ENCODE measurements at places on chromosomes 7 and 10.

DNA sequence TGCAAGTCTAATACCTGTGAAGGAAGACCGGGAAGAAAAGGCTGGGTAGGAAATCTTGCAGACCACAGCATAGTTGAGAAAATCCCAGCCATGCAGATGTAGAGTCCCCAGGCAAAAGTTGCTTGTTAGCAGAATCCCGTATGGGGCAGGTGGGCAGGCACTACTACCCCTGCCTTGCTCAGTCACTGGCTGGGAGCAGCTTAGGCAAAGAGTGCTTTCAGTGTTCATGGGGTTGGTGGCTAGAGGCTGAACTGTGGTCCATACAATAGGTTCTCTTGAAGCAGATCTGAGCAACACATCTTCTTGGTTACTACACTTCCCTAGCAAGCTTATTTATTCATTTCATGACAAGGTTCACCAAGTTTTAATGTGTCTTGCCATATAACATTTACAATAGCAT lies 92.6 kb downstream of the AHCYL2 start:
- DNase-seq: no peak

GRCh38 chr7:44097064-44097932 lies 6.8 kb upstream of the AEBP1 start:
- DNase-seq: no peak

- DNase-seq: no peak
Measured at GRCh38 chr10:132653721-132654120, 116.1 kb downstream of the INPP5A start.

DNA sequence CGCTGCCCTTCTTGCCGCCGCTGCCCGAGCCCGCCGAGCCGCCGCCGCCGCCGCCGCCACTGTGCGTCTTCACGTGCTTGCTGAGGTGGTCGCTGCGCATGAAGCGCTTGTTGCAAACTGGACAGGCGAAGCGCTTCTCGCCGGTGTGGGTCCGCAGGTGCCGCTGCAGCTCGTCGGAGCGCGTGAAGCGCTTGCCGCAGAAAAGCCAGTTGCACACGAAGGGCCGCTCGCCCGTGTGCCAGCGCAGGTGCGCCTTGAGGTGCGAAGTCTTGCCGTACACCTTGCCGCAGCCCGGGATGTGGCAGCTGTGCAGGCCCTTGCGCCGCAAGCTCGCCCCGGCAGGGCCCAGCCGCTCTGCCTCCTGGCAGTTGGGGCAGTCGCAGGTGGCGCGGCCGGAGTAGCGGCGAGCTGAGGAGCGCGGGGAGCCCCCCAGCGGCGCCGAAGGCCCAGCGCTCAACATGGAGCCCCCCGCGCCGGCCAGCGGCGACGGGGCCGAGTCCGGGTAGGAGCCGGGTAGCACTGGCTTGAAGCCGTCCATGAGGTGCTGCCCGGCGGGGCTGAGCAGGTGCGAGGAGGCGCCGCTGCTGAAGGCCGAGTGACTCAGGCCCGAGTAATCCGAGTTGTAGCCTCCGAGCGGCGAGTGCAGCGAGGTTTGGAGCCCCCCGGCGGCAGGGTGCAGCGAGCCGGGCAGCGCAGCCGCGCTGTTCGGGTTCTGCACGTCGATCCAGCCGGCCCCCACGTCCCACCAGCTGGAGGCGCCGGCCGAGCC lies 2.1 kb downstream of the SP8 start:
- no peak for DNase-seq

DNA sequence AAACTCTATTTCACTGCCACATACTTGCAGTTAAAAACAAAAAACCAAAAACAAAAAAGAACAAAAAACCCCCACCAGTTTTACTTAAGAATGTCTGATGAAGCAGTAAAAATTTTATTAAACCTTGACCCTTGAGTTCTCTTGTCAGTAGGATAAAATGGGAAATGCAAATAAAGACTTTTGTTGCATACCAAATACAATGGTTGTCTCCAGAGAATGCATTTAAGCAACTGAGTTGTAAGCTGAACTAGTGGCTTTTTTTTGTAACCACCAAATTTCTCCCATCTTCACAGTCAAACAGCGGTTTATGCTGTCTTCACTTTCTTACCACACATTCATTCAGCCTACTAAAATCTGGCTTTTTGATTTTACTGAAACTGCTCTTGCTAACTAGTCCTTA lies 3.1 kb downstream of the SYPL1 start:
- DNase-seq: no peak

GRCh38 chr10:132319853-132320653 lies 11.9 kb upstream of the LRRC27 start:
- DNase-seq: no peak

DNA sequence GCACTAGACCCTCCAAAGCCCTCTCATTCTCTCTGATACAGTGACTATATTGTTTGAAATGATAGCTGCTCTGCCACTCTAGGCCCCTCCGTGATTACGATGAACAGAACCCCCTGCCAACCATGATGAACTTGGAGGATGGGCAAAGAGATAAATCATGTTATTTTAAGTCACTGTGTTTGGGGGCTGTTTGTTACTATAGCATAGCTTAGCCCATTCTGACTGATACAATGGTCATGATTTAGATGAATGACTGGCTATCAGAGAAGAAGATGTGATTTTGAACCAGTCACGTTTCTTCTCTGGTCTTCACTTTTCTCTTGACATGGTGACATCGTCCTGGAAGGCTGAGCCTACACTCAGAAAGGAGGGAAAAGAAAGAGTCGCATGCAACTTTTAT lies 95.4 kb upstream of the HABP2 start:
- no peak for DNase-seq

DNA sequence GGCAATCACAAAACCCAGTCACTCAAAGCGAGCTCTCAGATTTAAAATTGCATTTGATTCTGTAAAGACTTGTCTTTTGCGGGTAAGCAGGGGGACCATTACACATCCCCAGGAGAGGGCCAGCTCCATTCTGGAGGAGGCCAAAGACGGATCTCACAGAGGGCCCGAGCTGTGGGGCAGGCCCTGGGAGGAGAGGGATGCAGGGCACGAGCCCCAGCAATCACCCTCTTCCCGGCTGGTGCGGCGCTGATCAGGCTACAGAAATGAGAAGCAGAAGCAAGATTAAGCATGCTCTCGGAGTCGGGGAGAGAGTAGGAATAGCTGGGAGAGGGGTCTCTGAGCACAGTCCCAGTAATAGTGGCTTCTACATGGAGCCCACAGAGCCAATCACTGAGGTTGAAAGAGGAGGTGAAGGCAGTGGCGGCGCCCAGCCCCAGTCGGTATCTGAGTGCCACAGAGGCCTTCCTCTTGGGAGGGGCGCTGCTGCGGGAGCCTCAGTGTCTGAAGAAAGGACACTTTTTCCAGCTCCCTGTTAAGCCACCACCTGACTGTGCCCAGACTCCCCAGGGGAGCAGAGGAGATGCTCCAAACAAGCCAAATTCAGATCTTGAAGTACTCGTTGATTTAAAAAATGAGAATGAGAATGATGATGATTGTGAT lies 7.1 kb downstream of the CXCL12 start:
- no peak for DNase-seq

GRCh38 chr7:127768241-127768640 lies 116.2 kb downstream of the SND1 start:
- DNase-seq: no peak

- no peak for DNase-seq
Measured at GRCh38 chr10:132197271-132198067, 10.7 kb downstream of the DPYSL4 start.

GRCh38 chr7:133950855-133951254 lies 176.3 kb upstream of the LRGUK start:
- no peak for DNase-seq

DNA sequence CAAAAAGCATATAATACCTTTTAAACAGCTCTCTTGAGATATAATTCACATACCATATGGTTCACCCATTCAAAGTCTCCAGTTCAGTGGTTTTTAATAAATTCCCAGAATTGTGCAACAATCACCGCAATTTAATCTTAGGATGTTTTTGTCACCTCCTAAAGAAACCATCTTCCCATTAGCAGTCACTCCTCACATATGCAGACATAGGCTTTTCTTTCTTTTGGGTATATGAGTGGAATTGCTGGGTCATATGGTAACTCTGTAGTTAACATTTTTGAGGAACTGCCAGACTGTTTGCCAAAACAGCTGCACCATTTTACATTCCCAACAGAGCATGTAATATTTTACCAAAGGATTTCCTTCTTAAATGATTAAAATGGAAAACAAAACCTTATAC lies 57.0 kb downstream of the CC2D2B start:
- DNase-seq: no peak

DNA sequence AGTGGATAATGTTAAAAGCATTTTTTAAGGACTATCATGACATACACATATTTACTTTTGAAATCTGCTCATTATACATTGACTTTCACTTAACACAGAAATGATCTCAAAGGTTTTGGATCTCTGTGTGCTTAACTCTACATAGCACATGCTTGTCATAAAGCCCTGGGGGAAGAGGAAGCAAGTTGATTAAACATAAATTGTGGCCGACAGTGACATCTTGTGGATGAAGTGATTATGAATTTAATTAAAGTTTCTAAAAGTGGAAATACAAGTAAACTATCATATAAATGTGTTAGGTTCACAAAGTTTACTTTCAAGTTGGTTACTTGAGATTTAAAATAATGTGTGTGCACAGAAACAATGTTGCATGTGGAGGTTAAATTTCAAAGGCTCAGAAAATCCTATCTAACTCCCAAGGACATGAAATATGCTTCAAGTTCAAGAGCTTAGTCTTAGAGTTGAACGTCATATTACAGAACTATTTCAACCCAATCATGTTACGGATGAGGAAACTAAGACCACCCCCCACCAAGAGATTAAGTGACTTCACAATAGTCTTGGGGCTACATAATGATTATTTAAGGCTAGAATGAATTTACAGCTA lies 1247.8 kb downstream of the GATA3 start:
- DNase-seq: no peak

- no peak for DNase-seq
Measured at GRCh38 chr7:157684157-157684908, 347.5 kb downstream of the DNAJB6 start.

DNA sequence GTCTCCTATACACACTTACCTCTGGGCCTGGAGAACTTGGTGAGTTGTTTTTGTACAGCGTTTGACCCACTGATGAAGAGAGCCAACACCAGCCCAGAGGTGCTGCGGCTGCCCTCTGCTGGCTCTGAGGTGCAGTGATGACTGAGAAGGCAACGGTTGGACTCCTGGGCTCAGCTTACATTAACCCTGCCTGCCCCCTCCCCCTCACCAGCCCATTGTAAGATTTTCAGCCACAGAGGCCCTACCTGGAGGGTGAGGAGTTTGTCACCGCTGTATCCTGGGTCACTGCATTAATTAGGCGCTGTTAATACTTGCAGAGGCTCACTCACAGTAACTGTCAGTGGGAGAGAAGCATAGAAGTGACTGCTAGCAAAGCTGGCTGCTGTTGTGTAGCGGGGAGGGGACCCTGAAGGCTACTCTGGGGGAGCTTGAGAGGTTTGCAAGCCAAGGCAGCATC lies 19.0 kb upstream of the ANKRD2 start:
- peak; percentile 77 for DNase-seq

GRCh38 chr7:119482209-119482608 lies 790.8 kb upstream of the KCND2 start:
- no peak for DNase-seq

GRCh38 chr7:26156451-26157420 lies 4.7 kb downstream of the NFE2L3 start:
- no peak for DNase-seq

DNA sequence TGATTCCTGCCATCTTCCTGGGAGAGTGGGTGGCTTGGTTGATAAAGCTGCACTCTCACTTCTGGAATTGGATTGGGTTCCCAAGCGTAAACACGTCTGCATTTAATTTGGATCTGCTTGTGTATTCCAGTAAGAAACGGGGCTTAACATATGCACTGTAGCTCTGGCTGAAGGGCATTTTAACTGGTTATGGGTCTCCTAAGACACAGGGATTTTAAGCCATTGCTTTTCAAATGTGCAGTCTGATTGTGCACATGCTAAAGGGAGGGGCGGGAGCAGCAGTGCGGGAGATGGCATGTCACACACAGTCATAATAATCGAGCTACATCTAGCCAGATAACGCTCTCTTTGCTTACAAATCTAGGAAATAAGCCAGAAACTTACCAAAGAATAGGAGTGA lies 247.3 kb upstream of the LYZL1 start:
- no peak for DNase-seq

DNA sequence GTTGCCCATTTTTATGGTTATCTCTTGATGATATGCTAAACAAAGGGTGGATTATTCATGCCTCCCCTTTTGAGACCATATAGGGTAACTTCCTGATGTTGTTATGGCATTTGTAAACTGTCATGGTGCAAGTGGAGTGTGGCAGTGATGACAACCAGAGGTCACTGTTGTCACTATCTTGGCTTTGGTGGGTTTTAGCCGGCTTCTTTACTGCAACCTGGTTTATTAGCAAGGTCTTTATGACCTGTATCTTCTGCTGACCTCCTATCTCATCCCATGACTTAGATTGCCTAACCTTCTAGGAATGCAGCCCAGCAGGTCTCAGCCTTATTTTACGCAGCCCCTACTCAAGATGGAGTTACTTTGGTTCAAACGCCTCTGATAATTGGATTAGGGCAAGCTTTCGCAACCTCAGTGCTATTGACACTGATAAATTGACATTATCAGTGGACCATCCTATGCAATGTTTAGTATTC lies 36.9 kb downstream of the BAG3 start:
- no peak for DNase-seq

DNA sequence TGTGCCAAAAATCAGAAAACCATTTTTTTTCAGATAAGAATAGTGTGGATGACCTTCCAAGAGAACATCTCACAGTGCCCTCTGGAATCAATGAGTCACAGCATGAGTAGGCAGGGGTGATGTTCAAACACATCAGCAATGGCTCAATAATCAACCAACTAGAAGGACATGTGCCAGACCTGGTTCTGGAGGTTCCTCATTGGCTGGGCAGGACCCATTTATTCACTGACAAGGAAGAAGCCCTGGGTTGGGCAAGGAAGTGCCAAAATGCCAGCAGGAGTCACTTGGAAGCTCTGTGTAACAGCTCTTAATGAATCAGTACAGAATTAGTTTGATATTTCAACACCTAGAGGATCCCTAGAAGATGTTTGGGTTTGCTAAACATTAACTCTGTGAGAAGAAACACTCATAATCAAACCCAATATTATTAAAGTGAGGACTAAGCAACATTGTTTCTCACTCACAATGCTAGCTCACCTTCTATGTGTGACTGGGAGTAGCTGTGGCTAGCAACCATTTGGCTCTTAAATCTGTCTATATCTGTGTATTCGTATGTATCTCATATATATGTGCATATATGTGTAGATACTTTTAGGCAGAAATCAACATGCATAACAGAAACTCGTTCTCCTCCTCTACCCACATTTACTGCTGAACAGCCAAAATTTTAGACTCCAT lies 72.3 kb upstream of the APBB1IP start:
- DNase-seq: no peak

- no peak for DNase-seq
Measured at GRCh38 chr10:49359349-49360270, 36.3 kb downstream of the DRGX start.

DNA sequence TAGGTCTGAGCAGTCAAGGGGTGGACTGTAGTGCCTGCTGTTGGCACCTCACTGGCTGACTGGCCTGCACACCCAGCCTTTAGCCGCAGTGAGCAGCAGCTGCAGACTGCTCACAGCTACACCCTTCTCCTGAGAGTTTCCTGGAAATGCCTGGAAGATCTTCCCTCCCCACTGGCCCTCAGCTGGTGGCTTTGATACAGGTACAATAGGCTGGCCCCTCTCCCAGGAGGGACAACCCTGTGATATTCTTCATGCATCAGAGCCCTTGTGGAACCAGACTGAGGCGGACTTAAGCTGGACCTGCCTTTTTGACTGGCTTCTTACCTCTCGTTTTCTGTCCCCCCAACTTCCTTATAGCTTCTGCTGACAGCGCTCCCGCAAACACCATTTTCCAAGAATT lies 6.4 kb downstream of the GCK start:
- DNase-seq: no peak

Measured in right forelimb (tissue), 1 donor.